Effector CD8-positive, alpha-beta T cell (primary cell): ENCODE measurements at places on chromosomes 11 and 22.

- DNase-seq = no peak
Observed at GRCh38 chr22:22759371-22759770, 115.0 kb downstream of the GGTLC2 start.

DNA sequence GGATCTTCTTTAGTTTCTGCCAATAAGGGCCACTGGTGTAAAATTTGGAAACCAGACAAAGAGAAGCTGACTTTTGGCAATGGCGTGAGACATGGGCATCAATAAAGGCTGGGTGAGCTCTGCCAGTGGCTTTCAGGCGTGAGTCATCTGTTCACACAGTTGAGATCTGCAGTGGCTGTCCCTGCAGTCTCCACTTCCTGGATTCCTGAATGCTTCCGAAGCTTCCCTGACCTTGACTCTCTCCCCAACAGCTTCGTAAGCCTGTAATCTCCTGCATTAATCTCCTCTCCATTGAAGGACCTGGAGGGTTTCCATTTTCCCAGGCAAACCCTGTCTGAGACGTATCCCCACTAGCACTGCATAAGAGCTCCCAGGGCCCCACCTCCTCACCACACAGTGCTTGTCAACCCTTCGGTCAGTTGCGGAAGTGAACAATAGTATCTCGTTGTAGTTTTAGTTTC is 574.7 kb downstream of the TBC1D22A start:
- no peak for DNase-seq

DNA sequence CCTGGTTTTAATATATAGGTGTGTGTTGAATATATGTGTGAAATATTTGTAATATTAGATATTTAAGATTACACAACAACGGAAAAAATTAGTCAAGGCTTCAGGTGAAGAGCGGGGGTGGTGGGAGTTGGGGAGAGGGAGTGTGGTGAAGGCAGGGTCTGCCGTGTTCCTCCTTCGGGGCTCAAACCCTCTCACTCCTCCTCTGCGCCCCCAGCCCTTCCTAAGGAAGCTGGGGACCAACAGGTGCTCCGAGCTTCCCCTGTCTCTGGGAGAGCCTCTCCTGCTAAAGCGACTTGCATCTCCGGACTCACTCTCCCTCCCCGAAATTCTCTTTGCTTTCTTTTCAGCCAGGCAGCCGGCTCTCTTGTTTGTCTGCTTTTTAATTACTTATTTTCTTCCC is 960 bp upstream of the CADM1 start:
- no peak for DNase-seq

- no peak for DNase-seq
Observed at GRCh38 chr11:87122852-87123251, 85.1 kb downstream of the TMEM135 start.

- no peak for DNase-seq
Observed at GRCh38 chr11:111674941-111675340, 72.7 kb downstream of the SIK2 start.
